Activated CD4-positive, alpha-beta T cell treated with anti-CD3 and anti-CD28 coated beads, Interleukin-2, amount 50 U/mL, for 48 hours (primary cell): ENCODE measurements at places on chromosomes 5 and 9.

- DNase-seq = no peak
Measured at GRCh38 chr9:80707120-80707519, 982.2 kb downstream of the TLE1 start.

- no peak for DNase-seq
Measured at GRCh38 chr5:127612441-127613141, 36.3 kb upstream of the CTXN3 start.

GRCh38 chr5:124654418-124654817 is 92.0 kb downstream of the ZNF608 start:
- no peak for DNase-seq

- no peak for DNase-seq
Measured at GRCh38 chr5:55600497-55601203, 65.9 kb upstream of the PLPP1 start.

DNA sequence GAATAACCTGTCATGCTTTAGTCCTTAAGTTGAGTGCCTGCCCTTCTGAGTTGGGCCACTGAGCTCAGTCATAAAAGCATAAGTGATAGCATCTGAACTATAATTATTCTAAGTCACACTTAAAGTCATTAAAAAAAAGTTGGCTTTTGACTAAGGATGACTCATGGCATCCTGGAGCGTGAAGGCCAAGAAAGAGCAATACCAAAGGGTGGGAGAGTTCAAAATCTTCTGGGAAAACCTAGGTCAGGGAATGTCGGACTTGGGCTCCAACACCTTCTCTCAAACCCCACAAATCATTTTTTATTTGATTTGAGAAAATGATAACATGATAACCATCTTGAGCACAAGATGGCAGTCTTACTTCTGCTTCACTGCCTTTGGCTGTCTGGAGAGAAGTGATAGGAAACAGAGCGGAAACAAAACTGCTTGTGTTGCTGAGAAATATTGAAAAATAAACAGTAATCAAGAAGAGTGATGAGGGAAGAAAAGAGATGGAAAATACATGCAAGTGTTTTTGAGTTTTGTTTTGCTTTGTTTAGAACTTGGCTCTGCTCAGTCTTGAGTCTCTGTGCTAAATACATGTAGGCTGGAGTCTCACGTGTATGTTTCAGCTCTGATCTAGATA is 16.9 kb upstream of the NTRK2 start:
- DNase-seq = no peak

DNA sequence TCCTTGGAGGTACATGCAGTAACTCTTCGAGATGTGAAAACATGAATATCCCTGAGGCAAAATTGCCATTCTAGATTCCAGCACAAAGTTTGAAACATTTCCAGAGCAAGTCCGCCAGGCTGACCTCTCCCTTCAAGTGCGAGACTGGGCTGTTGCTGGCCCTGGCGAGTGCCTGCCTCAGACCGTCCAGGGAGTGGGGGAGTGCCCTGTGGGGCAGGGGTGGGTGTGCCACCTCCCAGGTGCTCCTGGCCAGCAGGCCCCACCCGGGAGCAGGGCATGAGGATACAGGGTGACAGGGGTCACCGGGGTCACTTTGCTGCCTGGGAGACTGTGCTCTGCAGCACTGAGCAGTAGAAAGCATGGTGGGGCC is 199.9 kb downstream of the AOPEP start:
- DNase-seq = no peak

- no peak for DNase-seq
Measured at GRCh38 chr9:126062158-126062886, 264.3 kb upstream of the MVB12B start.

DNA sequence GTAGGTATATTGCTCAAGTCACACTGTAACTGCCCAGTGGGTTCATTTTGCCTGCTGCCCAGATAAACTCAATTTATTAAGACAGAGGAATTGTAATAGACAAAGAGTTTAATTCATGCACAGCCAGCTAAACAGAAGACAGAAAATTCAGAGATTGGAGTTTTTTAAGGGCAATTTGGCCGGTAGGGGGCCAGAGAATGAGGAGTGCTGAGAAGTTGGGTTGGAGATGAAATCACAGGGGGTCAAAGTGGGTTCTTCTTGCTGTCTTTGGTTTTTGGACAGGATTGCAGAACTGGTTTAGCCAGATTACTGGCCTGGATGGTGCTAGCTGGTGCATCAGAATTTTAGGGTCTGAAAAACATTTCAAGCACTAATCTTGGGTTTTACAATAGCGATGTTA is 20.7 kb upstream of the IL33 start:
- DNase-seq = no peak

GRCh38 chr9:98619788-98620187 is 88.9 kb downstream of the GABBR2 start:
- DNase-seq = no peak

DNA sequence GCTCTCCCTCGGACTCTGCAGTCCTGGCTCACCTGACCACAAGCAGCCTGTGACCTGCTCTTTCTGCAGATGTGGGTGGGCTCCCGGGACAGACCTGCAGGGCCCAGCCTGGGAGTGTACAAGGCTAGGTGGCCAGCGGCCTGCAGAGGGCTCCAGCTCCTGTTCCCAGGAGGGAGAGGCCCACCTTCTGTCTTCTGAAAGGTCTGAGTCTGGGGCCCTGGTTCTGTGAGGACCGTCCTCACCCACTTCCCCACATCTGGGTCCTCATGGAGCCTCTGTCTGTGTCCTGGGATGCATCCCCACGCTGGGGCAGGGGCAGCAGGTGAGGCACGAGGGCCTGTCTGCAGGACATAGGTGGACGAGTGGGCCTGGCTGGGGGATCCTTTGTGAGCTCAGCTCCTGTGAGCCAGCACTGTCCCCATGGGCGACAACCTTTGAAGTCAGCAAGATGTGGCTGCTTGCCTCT is 43.7 kb downstream of the PHF2 start:
- DNase-seq = no peak

- DNase-seq = no peak
Measured at GRCh38 chr5:74738406-74738805, 28.5 kb downstream of the GFM2 start.

DNA sequence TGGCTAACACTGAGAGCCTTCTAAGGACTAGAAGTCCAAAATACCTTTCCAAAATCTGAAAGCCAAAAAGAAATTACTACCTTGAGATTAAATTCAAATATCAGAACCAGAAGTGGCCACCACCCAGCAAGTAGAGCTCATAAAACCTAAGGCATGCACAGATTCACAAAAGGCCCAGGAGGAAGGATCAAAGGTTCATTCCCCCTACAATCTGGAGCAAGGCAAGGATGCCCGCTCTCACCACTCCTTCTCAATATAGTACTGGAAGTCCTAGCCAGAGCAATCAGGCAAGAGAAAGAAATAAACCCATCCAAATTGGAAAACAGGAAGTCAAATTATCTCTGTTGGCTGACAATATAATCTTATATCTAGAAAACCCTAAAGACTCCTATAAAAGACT is 6.0 kb downstream of the RASEF start:
- no peak for DNase-seq

GRCh38 chr5:4116834-4117233 is 521.2 kb downstream of the IRX1 start:
- DNase-seq = no peak

DNA sequence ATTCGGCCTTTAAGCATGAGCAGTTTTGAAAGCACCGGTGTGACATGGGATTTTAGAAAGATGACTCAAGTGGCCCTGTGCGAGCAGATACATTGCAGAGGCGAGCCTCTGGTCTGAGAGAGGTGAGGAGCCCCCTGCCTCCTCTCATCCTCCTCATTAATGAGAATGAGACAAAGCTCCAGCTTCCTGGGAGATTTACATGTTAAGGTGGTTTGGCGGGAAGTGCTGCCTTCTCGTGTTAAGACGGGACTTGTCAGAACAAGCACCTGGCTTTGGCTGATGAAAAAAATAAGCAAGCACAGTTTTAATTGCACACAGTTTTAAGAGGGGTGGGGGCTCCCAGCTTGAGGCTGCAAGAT is 68.1 kb downstream of the ACTL7B start:
- no peak for DNase-seq

GRCh38 chr5:135240283-135240633 is 158.8 kb downstream of the MACROH2A1 start:
- no peak for DNase-seq
